Uterine smooth muscle cell (primary cell): ENCODE measurements at places on chromosomes 16 and 17. TPM values are rescaled to one million over a fixed set of nuclear protein-coding genes. Genes with fewer than 3 reads are reported as not detected.

TM4SF5 gene
- total RNA-seq, result not detected in 2 replicates

ODAD4 gene
- 0.50 and 1.3 TPM in 2 replicates for total RNA-seq

ADORA2B gene
- total RNA-seq, result 13.6 and 15.7 TPM in 2 replicates

GFAP gene
- 0.12 TPM in 1 of 2 replicates, not detected in the other for total RNA-seq

PPY gene
- not detected in 2 replicates for total RNA-seq

PHOSPHO1 gene
- total RNA-seq, result not detected in 2 replicates

KRTAP2-1 gene
- total RNA-seq, result not detected in 2 replicates

CACNA1H gene
- total RNA-seq, result 22.6 and 57.2 TPM in 2 replicates

FBXL19 gene
- 20.0 and 28.0 TPM in 2 replicates for total RNA-seq

NOXO1 gene
- total RNA-seq, result not detected in 2 replicates

TSNAXIP1 gene
- total RNA-seq, result 0.50 and 0.89 TPM in 2 replicates

FOXO3B gene
- 3.7 and 5.1 TPM in 2 replicates for total RNA-seq

MAPK8IP3 gene
- 42.9 and 44.9 TPM in 2 replicates for total RNA-seq

AANAT gene
- total RNA-seq, result not detected in 2 replicates

IL32 gene
- total RNA-seq, result 1.9 and 8.6 TPM in 2 replicates

CDH5 gene
- 0.33 and 0.50 TPM in 2 replicates for total RNA-seq

HOXB1 gene
- total RNA-seq, result not detected in 2 replicates

SEPTIN1 gene
- 0.25 TPM in 1 of 2 replicates, not detected in the other for total RNA-seq

TBC1D3B gene
- 0.77 and 2.5 TPM in 2 replicates for total RNA-seq

SLC35G3 gene
- total RNA-seq, result not detected in 2 replicates

RBL2 gene
- 44.5 and 56.1 TPM in 2 replicates for total RNA-seq

LGALS9 gene
- total RNA-seq, result 0.66 and 1.00 TPM in 2 replicates

CALB2 gene
- 0.22 and 0.50 TPM in 2 replicates for total RNA-seq

TNP2 gene
- not detected in 2 replicates for total RNA-seq

GNG13 gene
- not detected in 2 replicates for total RNA-seq

MYH3 gene
- 0.77 and 0.87 TPM in 2 replicates for total RNA-seq

TBX6 gene
- 0.11 and 0.12 TPM in 2 replicates for total RNA-seq

DPEP3 gene
- not detected in 2 replicates for total RNA-seq

JPT1 gene
- total RNA-seq, result 99.0 and 156 TPM in 2 replicates

ALDH3A1 gene
- total RNA-seq, result 0.50 TPM in 1 of 2 replicates, not detected in the other

MLKL gene
- total RNA-seq, result 8.6 and 15.5 TPM in 2 replicates

CCL7 gene
- 0.89 TPM in 1 of 2 replicates, not detected in the other for total RNA-seq

IRX3 gene
- total RNA-seq, result 0.12 and 0.22 TPM in 2 replicates

ZNF19 gene
- total RNA-seq, result 2.9 and 4.0 TPM in 2 replicates

CRAMP1 gene
- 7.7 and 8.4 TPM in 2 replicates for total RNA-seq

BEAN1 gene
- 0.11 and 0.12 TPM in 2 replicates for total RNA-seq

HSD17B1 gene
- total RNA-seq, result 2.3 and 3.7 TPM in 2 replicates

SPATA22 gene
- total RNA-seq, result not detected in 2 replicates

HBZ gene
- not detected in 2 replicates for total RNA-seq

SLC47A1 gene
- total RNA-seq, result 0.55 and 1.5 TPM in 2 replicates

ACSM3 gene
- total RNA-seq, result 0.77 and 1.00 TPM in 2 replicates

CTRB1 gene
- not detected in 2 replicates for total RNA-seq

ABCA9 gene
- total RNA-seq, result 4.3 and 7.0 TPM in 2 replicates

NOG gene
- total RNA-seq, result 0.75 and 2.7 TPM in 2 replicates

FKBP10 gene
- 239 and 477 TPM in 2 replicates for total RNA-seq

CCL22 gene
- total RNA-seq, result not detected in 2 replicates

ZACN gene
- 0.12 TPM in 1 of 2 replicates, not detected in the other for total RNA-seq

LHX1 gene
- not detected in 2 replicates for total RNA-seq

CIITA gene
- total RNA-seq, result under 0.01 and 0.22 TPM in 2 replicates

MPP3 gene
- 16.2 and 24.5 TPM in 2 replicates for total RNA-seq
